ENCODE measurements at places on chromosomes 6 and 20.

GRCh38 chr6:64254558-64254957, 619.0 kb downstream of the PHF3 start:
- DNase-seq, result no peak
- H3K4me1 ChIP-seq, result no peaks in the 10 kb centered on the region
- H3K27ac ChIP-seq, result no peak overlapping the region
- H3K27me3 ChIP-seq, result no peaks in the 10 kb centered on the region

DNA sequence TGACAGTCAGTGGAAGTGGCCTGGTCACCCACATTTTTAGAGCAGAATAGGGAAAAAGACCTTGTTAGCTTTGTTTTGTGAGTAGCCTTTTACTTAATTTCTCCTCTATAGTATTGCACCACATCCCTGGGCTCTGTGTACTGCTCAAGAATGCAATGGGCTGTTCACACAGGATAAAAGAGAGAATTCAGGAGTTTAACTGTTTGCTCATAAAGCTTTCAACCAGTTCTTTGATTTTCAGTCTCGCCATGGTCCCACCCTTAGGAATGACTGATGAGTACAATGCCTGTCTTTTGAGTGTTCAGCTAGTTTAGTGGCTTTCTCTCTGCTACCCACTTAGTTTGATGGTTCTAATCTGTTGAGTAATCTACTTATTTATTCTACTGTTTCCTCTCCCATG, 129.7 kb downstream of the PLG start:
- no peaks in the 10 kb centered on the region for H3K27me3 ChIP-seq
- H3K27ac ChIP-seq, result no peak overlapping the region
- DNase-seq, result no peak
- H3K36me3 ChIP-seq, result no peaks in the 10 kb centered on the region
- H3K4me3 ChIP-seq, result no peak overlapping the region

DNA sequence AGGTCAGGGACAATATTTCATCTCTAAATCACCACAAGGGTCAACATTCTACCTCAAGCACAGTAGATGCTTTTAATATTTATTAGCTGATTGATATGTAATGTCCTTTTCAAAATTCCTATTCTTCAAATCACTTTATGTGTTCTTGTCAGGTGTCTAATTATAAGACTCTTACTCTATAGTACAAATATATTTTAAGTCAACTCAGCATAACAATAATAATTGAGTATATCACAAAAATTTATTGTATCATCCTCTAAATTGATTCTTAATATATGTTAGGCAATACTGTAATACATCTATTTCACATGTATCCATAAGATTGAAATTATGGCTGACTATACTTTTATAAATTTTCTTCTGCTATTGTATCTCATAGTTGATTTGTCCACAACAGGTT, 423.9 kb downstream of the PKHD1 start:
- H3K36me3 ChIP-seq, result no peaks in the 10 kb centered on the region
- no peak overlapping the region for H3K4me3 ChIP-seq
- H3K27ac ChIP-seq, result no peak overlapping the region
- no peaks in the 10 kb centered on the region for H3K4me1 ChIP-seq
- DNase-seq, result no peak

DNA sequence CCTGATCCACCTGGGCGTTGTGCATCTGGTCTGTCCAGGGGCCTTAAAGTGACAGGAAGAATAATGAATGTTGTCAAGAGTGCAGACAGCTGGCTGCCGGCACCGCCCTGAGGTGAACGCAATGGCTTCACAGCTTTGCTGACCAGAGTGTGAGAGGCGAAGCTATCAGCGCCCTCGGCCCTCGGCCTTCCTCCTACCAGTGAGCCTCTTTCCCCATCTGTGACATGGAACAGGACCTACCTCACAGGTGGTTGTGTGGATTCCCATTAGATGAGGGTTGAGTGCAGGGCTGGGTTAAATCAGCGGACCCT, 54.8 kb downstream of the CTCFL start:
- H3K27ac ChIP-seq, result no peak overlapping the region
- H3K27me3 ChIP-seq, result no peaks in the 10 kb centered on the region
- peaks cover 4% of the 10 kb centered on the region for H3K4me1 ChIP-seq
- H3K4me3 ChIP-seq, result peak overlapping the region; percentile 35

DNA sequence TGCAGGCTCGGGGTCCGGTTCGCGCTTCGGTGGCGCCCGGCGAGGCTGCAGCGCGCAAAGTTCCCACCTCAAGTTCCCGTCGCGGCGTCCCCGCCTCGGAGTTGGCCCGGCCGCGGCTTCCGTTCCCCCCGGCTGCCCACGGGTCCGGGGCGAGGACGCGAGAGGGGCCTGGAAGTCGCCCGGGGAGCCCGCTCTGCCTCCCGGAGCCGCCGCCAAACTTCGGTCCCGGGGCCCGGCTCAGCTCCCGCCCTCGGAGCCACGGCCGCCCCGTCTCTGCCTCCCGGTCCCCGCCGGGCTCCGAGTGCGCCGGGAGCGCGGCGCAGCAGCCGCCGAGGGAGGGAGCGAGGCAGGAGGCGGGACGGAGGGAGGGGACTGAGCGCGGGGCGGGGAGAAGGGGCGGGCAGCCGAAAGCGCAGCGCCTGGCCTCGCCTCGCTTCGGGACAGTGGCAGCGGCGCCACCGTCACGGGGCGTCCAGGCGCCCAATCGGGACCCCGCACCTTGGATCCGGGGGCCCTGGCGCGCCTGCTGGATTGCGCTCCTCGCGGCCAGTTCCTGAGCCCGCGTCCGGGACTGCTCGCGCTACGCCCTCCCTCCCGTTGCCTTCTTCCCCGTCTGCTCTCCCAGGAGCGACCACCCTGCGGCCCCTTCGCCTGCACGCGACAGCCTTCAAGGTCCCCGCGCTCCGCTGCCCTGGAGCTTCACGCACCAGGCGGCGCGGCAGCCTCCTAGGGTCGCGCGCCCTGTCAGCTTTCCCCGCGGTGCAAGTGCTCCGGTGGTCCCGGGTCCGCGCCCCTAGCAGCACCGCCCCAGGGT, at the start of gene KCNG1:
TSS of gene KCNG1 (minus strand) at position 305 of the 814 bp plus-strand sequence. CDS start 12,769 bp downstream, outside the sequence.
- H3K4me3 ChIP-seq, result peak within 1 kb of the TSS; percentile 67
- H3K4me1 ChIP-seq, result peaks cover 4% of the 10 kb centered on the region
- DNase-seq, result peak; percentile 86

DNA sequence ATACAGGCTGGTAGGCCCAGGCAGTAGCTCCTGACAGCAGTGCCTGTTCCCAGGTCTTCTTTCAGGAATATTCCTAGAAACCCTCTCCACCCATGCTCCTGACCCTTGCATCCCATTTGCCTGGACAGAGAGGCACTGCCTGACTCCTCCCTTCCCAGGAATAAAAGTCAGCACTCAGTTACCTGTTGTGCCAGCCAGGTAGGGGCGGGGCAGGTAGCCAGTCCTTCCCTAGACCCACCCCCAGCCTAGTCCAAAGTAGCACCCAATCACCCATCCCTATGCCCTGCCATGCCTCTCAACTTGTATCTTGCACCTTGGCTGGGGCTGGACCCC, 129.9 kb downstream of the MRPL14 start:
- no peak for DNase-seq
- peaks cover 10% of the 10 kb centered on the region for H3K36me3 ChIP-seq
- no peaks in the 10 kb centered on the region for H3K27me3 ChIP-seq
- no peak overlapping the region for H3K4me3 ChIP-seq
- H3K4me1 ChIP-seq, result peaks cover 7% of the 10 kb centered on the region

- no peak for DNase-seq
- H3K4me1 ChIP-seq, result no peaks in the 10 kb centered on the region
- no peaks in the 10 kb centered on the region for H3K27me3 ChIP-seq
- H3K27ac ChIP-seq, result no peak overlapping the region
- no peak overlapping the region for H3K4me3 ChIP-seq
- no peaks in the 10 kb centered on the region for H3K36me3 ChIP-seq
These were observed 577.3 kb downstream of the PRKN start for GRCh38 chr6:162150295-162150694.

- no peak for DNase-seq
- no peak overlapping the region for H3K27ac ChIP-seq
- peaks cover 4% of the 10 kb centered on the region for H3K36me3 ChIP-seq
- no peaks in the 10 kb centered on the region for H3K27me3 ChIP-seq
These were observed 5.7 kb upstream of the CITED2 start for GRCh38 chr6:139380168-139380567.

DNA sequence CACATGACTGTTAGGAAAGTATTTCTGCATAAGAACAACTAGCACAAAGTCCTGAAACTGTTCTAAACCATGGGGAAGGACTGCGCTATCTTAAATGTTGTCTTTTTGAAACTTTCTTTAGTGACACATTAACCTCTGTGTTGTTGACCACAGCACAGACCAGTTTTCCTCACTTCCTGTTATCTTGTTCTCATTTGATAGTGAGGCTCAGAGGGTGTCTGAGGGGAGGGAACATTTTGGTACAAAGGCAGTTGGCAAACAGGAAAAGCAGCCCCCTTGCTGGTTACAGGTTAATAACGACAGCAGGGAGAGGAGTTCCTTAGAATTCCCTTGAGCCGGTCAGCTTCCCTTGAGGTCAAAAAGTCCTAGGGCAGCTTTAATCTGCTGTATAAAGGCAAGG, 143.5 kb upstream of the BMP2 start:
- no peaks in the 10 kb centered on the region for H3K27me3 ChIP-seq
- no peak overlapping the region for H3K27ac ChIP-seq

GRCh38 chr20:37880726-37881591, 22.0 kb upstream of the VSTM2L start:
- no peak overlapping the region for H3K27ac ChIP-seq
- DNase-seq, result no peak
- no peaks in the 10 kb centered on the region for H3K4me1 ChIP-seq
- no peak overlapping the region for H3K4me3 ChIP-seq

- H3K4me1 ChIP-seq, result no peaks in the 10 kb centered on the region
- no peaks in the 10 kb centered on the region for H3K27me3 ChIP-seq
- no peak overlapping the region for H3K27ac ChIP-seq
- H3K4me3 ChIP-seq, result no peak overlapping the region
These were observed 167.4 kb downstream of the MBOAT1 start for GRCh38 chr6:20044883-20045282.

DNA sequence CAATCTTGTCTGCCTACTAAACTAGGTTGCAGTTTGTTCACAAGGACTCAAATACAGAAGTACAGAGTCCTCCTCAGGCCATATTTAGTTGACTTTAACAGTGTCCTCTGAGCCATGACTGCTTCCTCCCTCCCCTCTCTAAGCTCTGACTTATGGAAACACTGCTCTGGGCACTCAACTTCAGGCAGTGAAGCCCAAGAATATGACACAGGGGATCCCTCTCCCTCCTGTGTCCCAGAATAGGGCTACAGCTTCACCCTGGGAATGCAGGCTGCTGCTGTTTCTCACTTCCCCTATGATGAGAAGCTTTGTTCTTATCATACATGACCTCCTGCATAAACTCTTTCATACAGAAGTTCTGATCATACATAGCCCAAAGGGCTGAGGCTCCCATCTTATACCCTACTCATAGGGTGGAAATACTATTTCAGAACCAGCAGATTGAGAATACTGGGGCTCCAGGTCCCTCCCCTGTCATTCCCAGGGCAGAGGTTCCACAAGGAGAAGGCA, 97.3 kb upstream of the UST start:
- DNase-seq, result no peak
- no peak overlapping the region for H3K4me3 ChIP-seq
- H3K36me3 ChIP-seq, result peaks cover 46% of the 10 kb centered on the region
- no peak overlapping the region for H3K27ac ChIP-seq
- H3K4me1 ChIP-seq, result no peaks in the 10 kb centered on the region

DNA sequence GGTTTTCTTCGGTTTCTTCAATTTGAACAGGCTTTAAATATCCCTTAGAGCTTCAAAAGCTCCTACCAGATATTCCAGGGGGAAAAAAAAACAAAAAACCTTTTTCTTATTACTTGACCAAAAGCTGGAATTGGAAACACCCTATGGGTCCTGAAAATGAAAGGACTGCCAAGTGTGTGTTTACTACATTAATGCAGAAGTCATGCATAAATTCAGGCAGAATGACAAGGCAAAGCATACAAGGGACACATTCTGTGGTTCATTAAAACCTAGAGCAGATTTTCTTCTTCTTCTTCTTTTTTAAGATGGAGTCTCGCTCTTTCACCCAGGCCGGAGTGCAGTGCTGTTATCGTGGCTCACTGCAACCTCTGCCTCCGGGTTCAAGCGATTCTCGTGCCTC, 119.1 kb downstream of the GMDS start:
- no peaks in the 10 kb centered on the region for H3K27me3 ChIP-seq
- H3K36me3 ChIP-seq, result no peaks in the 10 kb centered on the region
- H3K4me1 ChIP-seq, result no peaks in the 10 kb centered on the region
- DNase-seq, result no peak
- H3K4me3 ChIP-seq, result no peak overlapping the region
- H3K27ac ChIP-seq, result no peak overlapping the region

DNA sequence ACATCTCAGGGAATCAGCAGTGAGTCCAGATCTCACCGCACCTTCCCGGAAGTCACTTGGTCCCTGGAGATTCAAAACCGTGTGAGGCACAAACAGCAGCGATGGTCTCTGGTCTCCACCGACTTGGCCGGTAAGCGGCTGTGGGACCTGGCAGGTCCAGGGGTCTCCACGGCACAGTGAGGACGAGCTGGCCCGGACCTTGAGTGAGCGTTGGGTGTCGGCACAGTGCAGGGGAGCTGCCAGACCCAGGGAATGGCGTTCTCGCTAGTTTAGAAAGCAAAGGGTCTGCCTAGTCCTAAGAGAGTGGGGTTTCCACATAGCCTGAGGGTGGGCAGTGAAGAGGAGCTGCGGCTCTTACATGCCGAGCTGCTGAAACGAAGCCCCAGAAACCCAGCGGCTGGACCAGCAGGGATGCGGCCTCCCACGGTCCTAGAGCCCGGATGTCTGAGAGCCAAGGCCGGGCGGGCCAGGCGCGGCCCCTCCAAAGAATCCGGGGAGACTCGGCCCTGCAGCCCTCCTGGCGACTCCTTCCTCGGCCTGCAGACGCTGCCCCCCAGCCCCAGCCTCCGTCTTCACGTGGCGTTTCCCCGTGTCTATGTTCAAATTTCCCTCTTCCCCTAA, 185.0 kb downstream of the ERMARD start:
- no peaks in the 10 kb centered on the region for H3K4me1 ChIP-seq
- no peak for DNase-seq
- H3K27ac ChIP-seq, result no peak overlapping the region
- no peak overlapping the region for H3K4me3 ChIP-seq
- no peaks in the 10 kb centered on the region for H3K27me3 ChIP-seq
- H3K36me3 ChIP-seq, result no peaks in the 10 kb centered on the region

DNA sequence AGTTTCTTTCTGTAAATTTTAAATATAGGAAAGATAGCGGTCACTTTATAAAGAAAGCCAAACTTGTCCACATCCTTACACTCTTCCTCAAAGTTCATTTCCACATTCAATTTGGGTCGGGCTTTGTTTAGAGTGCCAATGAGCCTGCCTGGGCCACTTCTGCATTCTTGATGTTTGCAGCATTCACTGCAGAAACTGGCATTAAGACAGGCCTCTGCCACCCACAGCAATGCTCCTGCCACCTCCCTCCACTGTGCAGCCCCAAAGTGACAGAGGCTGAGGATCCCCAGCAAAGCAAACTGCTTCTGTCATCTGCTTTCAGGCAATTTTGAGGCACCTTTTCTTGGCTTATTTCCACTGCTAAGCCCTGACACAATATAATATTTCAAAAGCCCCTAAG, 61.2 kb downstream of the TNFAIP3 start:
- no peaks in the 10 kb centered on the region for H3K27me3 ChIP-seq
- no peak overlapping the region for H3K27ac ChIP-seq
- DNase-seq, result no peak
- H3K4me1 ChIP-seq, result peaks cover 8% of the 10 kb centered on the region
- H3K36me3 ChIP-seq, result no peaks in the 10 kb centered on the region

- no peak for DNase-seq
- no peaks in the 10 kb centered on the region for H3K27me3 ChIP-seq
- H3K4me1 ChIP-seq, result no peaks in the 10 kb centered on the region
- no peak overlapping the region for H3K4me3 ChIP-seq
These were observed 17.2 kb upstream of the RSPO4 start for GRCh38 chr20:1019344-1019743.

Data from H9 (cell line).